ENCODE measurements at places on chromosomes 1 and 21. TPM values are rescaled to one million over a fixed set of nuclear protein-coding genes. Genes with fewer than 3 reads are reported as not detected.

CLCA4 gene
- total RNA-seq = not detected

MYBPHL gene
- not detected for total RNA-seq

TARDBP gene
- 86.7 TPM for total RNA-seq

BGLAP gene
- total RNA-seq = not detected

CHRM3 gene
- total RNA-seq = 0.98 TPM

KCNH1 gene
- total RNA-seq = not detected

PTGFR gene
- total RNA-seq = 9.9 TPM

HSF2BP gene
- total RNA-seq = 1.6 TPM

LGR6 gene
- not detected for total RNA-seq

LCE1B gene
- not detected for total RNA-seq

AP4B1 gene
- 15.7 TPM for total RNA-seq

UMODL1 gene
- not detected for total RNA-seq

RCAN3 gene
- total RNA-seq = 6.9 TPM

TFF2 gene
- total RNA-seq = not detected

S100A8 gene
- not detected for total RNA-seq

F5 gene
- not detected for total RNA-seq

MIXL1 gene
- total RNA-seq = not detected

ICOSLG gene
- total RNA-seq = 0.93 TPM

RIMS3 gene
- total RNA-seq = 0.06 TPM

NBPF9 gene
- total RNA-seq = 8.7 TPM

PSMD4 gene
- total RNA-seq = 91.2 TPM

SMCP gene
- total RNA-seq = not detected

KCNE2 gene
- not detected for total RNA-seq

DDX20 gene
- 10.2 TPM for total RNA-seq

DNASE2B gene
- not detected for total RNA-seq

NPHS2 gene
- not detected for total RNA-seq

C1orf35 gene
- total RNA-seq = 13.4 TPM

BRDT gene
- not detected for total RNA-seq

NFASC gene
- total RNA-seq = 19.3 TPM

S100A7 gene
- not detected for total RNA-seq

TSACC gene
- not detected for total RNA-seq

MEF2D gene
- 17.8 TPM for total RNA-seq

NCAM2 gene
- total RNA-seq = 2.4 TPM

ST6GALNAC3 gene
- total RNA-seq = 0.88 TPM

HRNR gene
- total RNA-seq = not detected

POU3F1 gene
- not detected for total RNA-seq

CFHR4 gene
- total RNA-seq = not detected

SELE gene
- total RNA-seq = not detected

GJA5 gene
- not detected for total RNA-seq

HFM1 gene
- total RNA-seq = 0.05 TPM

RGSL1 gene
- total RNA-seq = not detected

LRRIQ3 gene
- total RNA-seq = 0.06 TPM

PPFIA4 gene
- total RNA-seq = 4.2 TPM

IL22RA1 gene
- total RNA-seq = 0.20 TPM

HCN3 gene
- total RNA-seq = 0.06 TPM

TMOD4 gene
- not detected for total RNA-seq

HAO2 gene
- not detected for total RNA-seq

IL20 gene
- not detected for total RNA-seq

ANP32E gene
- 9.2 TPM for total RNA-seq

HAPLN2 gene
- not detected for total RNA-seq

MIER1 gene
- total RNA-seq = 17.5 TPM

TDRD10 gene
- 0.37 TPM for total RNA-seq

TMEM125 gene
- total RNA-seq = not detected

NES gene
- total RNA-seq = 30.6 TPM

ZNF593OS gene
- not detected for total RNA-seq

ASAP3 gene
- total RNA-seq = 51.4 TPM

ARHGEF19 gene
- total RNA-seq = 11.9 TPM

TCP10L gene
- not detected for total RNA-seq

PRELP gene
- total RNA-seq = 1.3 TPM

All from cardiac ventricle fibroblast (primary cell).